Activated CD4-positive, alpha-beta T cell treated with anti-CD3 and anti-CD28 coated beads for 24 hours (primary cell): ENCODE measurements at places on chromosomes 16 and 17.

DNA sequence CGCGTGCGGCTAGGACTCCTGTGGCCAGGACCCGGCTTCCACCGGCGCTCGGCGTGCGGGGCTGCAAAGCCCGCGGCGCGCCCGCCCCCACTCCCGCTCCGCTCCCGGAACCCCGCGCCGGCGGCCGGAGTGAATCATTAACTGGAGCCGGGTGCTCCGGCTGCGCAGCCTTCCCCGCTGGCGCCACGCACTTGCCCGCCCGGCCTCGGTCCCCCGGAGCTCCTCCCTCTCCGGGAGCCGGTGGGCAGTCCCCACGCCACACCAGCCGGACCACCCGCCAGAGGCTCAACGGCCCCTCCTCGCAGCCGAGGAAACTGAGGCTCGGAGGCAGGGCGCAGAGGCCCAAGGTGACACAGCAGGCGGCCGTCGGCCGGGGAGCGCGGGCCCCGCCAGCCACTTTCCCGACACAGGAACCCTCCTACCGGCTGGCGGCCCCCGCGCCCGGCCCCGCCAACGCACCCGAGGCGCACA is 580 bp downstream of the BCAR1 start:
- DNase-seq, result no peak

GRCh38 chr16:13923703-13924298 is 3.8 kb downstream of the ERCC4 start:
- no peak for DNase-seq

GRCh38 chr16:50270510-50271147 is 4.3 kb downstream of the ADCY7 start:
- no peak for DNase-seq

- no peak for DNase-seq
Observed at GRCh38 chr17:29571883-29572681, 3.6 kb downstream of the TP53I13 start.

DNA sequence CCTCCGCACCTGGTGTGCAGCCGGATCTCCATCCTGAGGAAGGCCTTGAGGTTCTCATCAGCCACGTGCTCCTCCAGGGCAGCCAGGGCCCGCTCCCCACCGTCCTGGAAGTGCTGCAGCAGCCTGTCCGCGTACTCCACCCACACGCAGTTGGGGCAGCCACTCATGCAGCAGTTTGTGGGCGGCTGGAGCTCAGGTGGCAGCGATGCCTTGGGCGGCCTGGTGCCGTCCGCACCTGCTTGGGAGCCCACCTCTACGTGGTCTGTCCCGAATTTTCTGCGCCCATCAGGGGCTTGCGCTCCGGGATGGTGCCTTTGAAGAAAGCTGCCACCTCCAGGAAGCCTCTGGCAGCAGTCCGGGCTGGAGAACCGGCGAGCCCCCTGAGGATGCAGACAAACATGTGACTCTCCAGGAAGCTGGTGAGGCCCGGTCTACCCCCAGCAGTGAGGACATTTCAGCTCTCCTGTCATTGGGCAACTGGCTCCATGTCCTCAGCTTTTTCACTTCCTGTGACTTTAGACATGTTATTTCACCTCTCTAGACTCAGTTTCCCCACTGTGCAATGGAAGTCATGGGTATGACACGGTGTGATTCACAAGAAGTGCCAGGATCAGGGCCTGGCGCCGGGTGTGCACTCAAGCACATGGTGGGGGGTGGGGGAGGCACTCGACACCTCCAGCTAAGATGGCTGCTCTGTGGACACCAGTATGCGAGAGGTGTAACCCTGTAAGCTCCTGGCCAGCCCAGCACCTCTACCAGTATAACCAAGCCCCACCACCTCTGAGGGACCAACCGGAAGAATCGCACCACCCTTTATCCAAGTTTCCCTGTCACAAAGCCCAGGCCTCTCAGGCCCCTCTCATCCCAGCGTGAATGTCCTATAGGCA is 957 bp downstream of the OXLD1 start:
- peak; percentile 43 for DNase-seq
